ENCODE measurements at places on chromosomes 2 and 18. TPM values are rescaled to one million over a fixed set of nuclear protein-coding genes. Genes with fewer than 3 reads are reported as not detected.

TUBB8B gene
- not detected for total RNA-seq

IL36G gene
- not detected for total RNA-seq

TGFA gene
- 43.3 TPM for total RNA-seq

POMC gene
- total RNA-seq, result not detected

GKN1 gene
- not detected for total RNA-seq

SEPTIN10 gene
- total RNA-seq, result 25.6 TPM

MAL gene
- total RNA-seq, result not detected

TFPI gene
- 30.4 TPM for total RNA-seq

POTEJ gene
- not detected for total RNA-seq

MGAT4A gene
- 3.1 TPM for total RNA-seq

RTP5 gene
- total RNA-seq, result not detected

UGT1A4 gene
- 3.9 TPM for total RNA-seq

DAW1 gene
- total RNA-seq, result not detected

RIT2 gene
- not detected for total RNA-seq

C2orf80 gene
- not detected for total RNA-seq

RGPD4 gene
- not detected for total RNA-seq

TUBA3E gene
- not detected for total RNA-seq

TXNDC9 gene
- total RNA-seq, result 22.8 TPM

AQP12B gene
- total RNA-seq, result not detected
